ENCODE measurements at places on chromosomes 3 and 15.

- DNase-seq: no peak
Measured at GRCh38 chr3:29178809-29179793, 101.8 kb upstream of the RBMS3 start.

DNA sequence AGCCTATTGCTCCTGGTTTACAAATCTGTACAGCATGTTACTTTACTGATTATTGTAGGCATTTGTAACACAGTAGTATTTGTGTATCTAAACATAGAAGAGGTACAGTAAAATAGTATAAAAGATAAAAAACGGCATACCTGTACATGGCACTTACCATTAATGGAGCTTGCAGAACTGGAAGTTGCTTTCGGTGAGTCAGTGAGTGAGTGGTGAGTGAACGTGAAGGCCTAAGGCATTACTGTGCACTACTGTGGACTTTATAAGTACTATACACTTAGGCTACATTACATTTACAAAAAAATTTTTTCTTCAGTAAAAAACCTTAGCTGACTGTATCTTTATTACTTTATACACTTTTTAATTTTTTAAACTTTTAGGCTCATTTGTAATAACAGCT is 90.9 kb downstream of the RAP2B start:
- DNase-seq: no peak

- DNase-seq: no peak
Measured at GRCh38 chr3:3509665-3510064, 289.6 kb upstream of the LRRN1 start.

DNA sequence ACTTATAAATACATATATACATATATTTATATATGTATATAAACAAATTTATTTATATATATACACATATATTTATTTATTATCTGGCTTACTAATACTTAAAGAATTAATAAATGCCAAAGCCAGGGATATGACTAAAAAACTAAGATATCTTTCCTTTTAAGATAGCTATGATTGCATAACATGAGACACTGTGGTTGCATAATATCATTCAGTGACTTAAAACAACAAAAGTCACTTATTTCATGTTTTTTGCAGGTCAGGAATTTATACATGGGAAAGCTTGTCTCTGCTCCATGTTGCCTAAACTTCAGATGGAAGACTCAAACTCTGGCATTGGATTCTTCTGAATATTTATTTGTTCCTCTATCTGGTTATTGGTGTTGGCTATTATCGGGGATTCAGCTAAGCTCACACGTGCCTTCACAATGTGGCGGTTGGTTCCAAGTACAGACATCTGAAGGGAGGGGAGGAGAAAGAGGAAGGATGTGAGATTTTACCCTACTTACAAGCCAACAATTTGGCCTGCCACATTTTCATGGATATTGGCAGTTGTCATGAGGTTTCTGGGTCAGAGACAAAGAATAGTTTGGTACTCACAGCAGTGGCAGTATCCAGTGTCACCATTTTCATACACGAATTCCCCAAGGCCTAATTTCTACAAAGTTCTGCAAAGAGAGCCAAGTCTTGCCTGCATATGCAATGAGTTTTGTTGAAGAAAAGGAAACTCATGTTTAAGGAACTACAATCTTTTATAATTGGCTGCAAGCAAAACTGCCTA is 381.6 kb downstream of the EPHA3 start:
- DNase-seq: no peak

DNA sequence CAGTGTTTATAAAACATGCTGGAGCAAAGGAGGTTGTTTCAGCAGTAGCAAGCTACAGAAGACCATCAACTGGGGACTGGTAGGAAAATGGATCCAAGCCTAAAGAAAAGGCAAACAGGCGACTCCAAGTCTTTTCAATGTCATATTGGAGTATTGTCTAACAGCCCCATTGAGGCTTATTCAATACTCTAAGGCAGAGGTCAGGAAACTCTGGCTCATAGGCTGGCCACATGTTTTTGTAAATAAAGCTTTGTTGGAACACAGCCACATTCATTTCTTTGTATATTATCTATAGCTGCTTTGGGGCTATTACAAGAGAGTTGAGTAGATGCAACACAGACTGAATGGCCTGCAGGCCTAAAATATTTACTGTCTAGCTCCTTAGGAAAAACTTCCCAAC is 77.5 kb downstream of the RPL22L1 start:
- no peak for DNase-seq

- no peak for DNase-seq
Measured at GRCh38 chr3:50172626-50173220, 17.6 kb downstream of the SEMA3F start.

GRCh38 chr3:87350367-87351199 is 74.2 kb upstream of the POU1F1 start:
- DNase-seq: peak; percentile 51

DNA sequence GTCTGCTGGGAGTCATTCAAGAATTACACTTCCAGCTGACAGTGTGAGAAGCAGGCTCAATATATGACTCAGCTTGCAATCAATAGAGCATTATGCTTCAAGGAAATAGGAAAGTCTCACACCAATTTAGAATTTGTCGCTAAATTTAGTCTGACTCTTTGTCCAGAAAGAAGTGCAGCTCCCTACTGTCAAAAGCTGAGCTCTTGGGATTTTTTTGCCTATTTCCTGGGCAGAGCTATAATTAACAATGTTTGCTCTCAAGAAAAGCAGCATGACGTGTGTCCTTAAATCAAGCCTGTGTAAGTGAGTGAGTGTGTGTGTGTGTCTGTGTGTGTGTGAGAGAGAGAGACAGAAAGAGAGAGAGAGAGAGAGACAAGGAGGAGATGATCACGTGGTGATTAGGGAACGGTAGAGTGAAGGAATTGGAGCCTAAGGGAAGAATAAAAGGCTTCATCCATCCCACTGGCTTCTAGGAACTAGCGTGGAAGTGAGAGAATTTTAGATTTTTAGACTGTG is 16.4 kb upstream of the SLC35G2 start:
- DNase-seq: peak; percentile 59

DNA sequence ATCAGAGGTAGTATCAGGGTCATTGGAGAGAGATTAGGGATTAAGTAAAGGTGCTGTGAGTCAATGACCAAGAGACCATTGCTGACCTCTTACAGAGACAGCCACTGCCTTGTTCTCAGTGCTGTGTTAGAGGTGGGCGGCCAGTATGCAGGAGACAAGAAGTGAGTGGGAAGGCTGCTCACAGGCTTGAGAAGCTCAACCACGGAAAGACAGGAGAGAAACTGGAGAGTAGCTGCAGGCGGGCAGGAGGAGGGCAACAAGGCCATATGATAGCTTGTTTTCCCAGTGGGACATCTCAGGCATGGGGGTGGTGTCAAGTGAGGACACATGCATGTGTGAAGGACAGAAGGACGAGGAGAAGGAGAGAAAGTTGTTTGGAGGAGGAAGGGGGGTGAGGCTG is 237.3 kb downstream of the PDCD6IP start:
- no peak for DNase-seq

DNA sequence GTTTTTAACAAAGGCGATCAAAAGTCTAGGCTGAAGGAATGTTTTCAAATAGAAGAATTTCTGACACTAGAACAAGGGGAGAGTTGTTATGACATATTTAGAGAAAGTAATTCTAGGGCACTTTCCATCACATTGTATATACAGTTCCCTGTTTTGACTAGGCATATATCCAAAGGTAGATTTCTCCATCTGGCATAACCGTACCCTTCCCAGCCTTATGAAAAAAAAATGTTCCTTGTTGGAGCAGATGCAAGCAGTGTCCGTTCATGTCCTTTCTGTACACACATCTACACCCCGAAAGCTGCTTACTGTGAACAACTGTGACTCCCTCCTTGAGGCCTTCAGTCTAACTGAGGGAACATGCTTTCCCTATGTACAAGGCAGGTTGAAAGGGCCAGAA is 271.7 kb upstream of the GBE1 start:
- no peak for DNase-seq

GRCh38 chr3:116020495-116020894 is 397.2 kb downstream of the GAP43 start:
- no peak for DNase-seq

DNA sequence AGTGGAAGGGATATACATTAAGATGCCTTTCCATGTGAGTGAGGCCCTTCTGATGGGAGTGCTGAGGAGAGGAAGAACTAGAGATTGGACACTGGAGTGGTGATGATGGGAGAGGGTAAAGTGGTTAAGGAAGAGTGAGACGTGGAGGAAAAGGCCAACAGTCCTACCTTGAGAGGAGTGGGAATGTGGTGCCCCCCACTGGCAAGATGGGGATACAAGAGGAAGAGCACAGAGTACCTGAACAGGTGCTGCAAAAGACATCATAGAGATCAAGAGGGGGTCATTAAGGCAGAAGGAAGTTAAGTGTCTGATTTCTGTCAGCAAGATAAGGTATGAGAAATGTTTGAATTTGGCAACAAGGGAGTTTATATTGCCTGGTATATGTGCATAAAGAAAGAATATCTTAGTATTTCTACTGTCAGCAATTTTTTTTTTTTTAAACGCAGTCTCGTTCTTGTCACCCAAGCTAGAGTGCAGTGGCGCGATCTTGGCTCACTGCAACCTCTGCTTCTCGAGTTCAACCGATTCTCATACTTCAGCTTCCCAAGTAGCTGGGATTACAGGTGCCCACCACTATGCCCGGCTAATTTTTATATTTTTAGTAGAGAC is 34.0 kb downstream of the ARIH2 start:
- peak; percentile 5 for DNase-seq

- DNase-seq: no peak
Measured at GRCh38 chr15:95693917-95694316, 636.6 kb upstream of the NR2F2 start.

DNA sequence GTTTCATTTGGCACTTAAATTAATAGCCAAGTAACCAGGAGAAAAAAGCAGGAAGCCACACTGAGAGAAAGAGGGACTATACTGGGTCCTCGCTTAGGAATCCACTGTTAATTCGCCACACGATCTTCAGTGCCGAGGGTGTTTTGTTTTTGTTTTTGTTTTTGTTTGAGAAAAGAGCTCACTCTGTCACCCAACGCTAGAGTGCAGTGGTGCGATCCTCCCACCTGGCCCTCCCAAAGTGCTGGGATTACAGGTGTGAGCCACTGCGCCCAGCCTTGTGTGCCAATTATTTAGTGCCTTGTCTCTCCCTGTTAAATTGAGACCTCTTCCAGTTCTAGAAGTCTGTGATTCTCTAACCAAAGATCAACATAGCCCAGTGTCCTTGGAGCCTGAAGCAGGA is 53.8 kb upstream of the TPM1 start:
- no peak for DNase-seq

- DNase-seq: no peak
Measured at GRCh38 chr3:143578810-143579435, 269.3 kb downstream of the SLC9A9 start.

DNA sequence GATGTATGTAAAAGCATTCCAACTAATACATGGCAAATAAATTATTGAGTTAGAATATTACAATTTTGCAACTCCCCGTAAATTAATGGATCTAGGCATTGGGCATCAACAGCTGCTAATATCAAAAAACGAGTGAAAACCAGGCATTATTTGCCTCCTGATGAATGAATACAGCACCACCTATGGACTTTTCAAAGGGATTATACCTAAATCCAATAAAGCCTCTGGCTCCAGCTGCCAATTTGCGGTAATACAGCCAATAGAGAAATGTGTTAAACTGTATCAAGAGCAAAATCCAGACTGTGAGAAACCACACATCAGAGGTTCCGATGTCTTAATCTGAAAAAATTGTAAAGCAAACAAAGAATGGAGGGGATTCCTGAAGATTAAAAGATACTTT is 16.3 kb upstream of the A4GNT start:
- no peak for DNase-seq

GRCh38 chr15:59791755-59792154 is 102.6 kb upstream of the BNIP2 start:
- no peak for DNase-seq

DNA sequence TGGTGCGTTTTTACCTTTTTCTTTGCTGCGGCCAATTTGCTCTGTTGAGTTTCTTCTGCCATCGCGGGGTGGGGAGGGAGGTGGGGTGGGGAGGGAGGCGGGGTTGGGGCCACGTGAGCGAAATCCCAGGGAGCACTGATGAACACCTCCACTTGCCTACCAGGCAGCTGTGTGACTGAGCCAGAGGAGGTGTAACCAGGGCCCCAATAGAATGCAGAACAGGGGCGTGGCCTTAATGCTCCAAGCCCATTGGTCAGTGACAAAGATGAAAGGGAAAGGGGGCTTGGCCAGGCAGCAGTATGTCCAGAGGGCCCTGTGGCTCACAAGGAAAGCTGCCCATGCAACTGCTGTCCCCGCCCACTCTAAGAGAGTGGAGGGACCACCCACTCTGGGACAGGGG is 21.4 kb upstream of the OR4F6 start:
- no peak for DNase-seq

- DNase-seq: no peak
Measured at GRCh38 chr3:136380530-136380929, 130.4 kb downstream of the PCCB start.

GRCh38 chr15:78205337-78205736 is 29.0 kb downstream of the ACSBG1 start:
- DNase-seq: no peak

GRCh38 chr3:112407214-112407887 is 74.4 kb downstream of the CD200 start:
- no peak for DNase-seq

GRCh38 chr3:43302116-43302880 is 16.0 kb downstream of the SNRK start:
- DNase-seq: no peak

DNA sequence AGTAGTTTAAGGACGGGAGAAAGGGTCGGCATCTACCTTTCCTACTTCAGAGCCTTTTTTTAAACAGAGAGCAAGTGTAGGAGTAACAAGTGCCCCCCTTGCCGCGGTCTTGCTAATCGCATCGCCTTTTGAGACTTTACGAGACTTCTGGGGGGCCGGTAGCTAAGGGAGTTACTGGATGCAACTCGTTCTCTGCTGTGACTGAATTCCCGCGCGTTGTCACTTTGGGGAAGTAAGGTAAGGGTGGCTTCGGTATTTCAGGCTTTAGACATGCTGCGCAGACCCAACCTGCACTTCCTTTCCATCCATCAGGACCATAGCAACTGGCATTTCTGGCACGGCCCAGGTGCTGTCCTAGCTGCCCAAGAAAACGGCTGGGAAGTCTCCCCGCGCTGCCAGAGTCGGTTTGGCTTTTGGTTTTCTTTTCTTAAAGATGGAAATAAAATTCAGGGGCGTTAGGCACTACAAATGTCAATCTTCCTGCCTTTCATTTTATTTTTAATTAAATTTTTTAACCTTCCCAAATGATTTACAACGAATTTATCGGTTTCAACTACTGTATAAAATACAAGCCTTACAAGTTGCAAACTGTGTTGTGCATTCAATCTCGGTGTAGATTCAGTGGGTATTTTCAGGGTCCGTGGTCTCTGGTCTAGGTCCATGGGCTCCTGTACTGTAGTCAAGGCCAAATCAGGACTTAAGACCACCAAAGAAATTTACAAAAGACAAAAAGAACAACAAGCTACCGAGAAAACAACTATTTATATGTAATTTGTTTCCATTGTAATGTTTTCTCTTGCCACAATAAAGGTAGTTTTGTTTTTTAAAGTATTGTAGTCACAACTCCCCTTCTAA is 3.5 kb downstream of the MECOM start:
- DNase-seq: no peak

DNA sequence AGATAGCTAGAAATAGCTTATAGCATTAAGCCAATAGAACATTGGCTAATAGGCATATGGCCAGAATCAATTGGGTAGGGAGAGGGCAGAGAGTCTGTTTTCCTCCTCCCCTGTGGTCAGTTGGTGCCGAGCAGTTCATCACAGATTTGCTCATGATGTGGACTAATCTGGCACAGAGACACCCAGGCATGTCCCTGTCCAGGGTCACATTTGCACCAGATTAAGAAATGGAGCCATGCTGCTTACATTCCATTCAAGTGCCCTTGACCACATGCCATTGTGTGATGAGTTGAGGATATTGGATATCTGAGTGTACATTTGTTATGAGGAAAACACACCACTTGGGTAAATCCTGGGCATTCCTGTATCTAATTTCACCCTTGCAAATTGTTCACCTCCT is 53.4 kb downstream of the USP13 start:
- peak; percentile 4 for DNase-seq
